ENCODE measurements at places on chromosomes 13 and 19.

DNA sequence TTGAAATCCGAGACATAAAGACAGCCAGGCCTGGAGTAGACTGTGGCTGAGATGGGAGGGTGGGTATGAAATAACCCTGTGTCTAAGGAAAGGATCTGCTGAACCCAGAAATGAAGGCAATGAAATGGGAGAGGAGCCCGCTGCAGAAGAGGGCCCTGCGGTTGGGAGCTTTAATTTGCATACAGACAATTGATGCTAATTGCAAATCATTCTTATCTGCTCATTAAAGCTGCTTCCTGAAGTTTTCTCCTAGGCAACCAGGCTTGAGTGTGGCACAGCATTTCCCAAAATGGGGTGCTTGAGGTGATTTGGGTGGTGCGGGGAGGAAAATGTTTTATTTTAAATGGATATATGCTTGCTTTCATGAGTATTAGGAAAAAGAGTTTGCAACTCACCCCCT, 55.4 kb downstream of the DPF1 start:
- DNase-seq = no peak

DNA sequence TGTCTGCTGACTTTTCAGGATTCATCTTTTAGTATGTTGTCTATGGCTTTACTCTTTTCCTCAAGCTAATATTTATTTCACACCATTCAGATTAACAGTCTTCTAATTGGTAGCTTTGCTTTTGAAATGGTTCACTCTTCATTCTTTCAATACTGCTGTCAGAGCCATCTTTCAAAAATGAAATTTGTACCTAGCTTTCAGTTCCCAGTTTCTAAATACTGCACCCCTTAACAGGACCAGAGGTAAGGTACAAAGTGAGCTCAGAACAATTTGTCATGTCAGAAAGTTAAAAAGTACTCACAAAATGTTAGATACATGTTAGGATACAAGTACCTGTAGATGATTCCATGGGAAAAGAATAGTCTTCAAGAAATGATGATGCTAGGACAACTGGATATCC, 83.0 kb downstream of the FNDC3A start:
- no peak for DNase-seq

GRCh38 chr13:66036636-66037035, 1193.5 kb downstream of the PCDH9 start:
- no peak for DNase-seq

DNA sequence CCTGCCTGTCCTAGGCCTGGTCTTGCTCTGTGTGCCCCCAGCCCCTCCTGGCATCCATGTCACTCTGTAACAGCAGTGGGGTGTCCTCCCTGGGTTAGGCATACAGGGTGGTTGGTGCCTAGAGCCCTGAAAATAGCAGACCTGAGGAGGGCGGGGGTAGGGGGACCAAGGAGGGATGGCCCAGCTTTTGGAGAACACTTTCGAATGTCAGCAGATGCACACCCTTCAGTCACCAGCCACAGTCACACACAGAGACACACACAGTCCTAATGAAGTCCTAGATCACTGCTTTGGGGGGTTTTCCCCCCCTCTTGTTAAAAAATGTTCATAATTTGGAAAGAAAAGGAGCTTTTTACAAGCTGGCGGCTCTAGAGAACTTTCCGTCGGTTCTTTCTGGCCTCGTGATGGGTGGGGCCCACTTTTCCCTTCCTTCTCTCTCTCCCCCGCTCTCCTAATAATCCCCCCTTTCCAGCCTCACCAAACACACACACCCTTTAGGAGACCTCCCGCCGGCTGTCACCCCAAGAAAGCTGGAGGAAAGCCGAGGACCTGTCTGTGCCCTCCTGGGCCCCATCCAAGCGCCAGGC, 47.9 kb downstream of the LYL1 start:
- no peak for DNase-seq

GRCh38 chr19:30323904-30324303, 48.3 kb upstream of the ZNF536 start:
- DNase-seq = no peak

GRCh38 chr19:30799865-30800755, 427.9 kb downstream of the ZNF536 start:
- no peak for DNase-seq

DNA sequence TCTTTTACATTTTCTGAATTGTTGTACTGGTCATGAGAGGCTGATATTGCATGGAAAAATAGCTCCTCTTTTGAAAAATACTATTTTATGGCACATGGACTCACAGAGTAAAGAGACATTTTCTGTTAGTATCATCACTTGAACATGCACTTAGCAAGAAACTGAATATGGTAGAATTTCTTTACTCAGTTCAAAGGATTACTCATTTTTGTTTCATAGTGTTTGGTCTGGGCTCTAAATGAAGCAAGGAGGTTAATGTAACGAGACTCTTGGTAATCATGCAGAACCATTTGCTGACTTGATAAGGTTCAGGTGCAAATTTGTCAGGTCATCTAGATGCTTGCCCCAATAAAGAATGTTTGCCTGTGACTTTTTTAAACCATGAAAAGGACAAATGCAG, 63.2 kb downstream of the GPC6 start:
- DNase-seq = no peak

DNA sequence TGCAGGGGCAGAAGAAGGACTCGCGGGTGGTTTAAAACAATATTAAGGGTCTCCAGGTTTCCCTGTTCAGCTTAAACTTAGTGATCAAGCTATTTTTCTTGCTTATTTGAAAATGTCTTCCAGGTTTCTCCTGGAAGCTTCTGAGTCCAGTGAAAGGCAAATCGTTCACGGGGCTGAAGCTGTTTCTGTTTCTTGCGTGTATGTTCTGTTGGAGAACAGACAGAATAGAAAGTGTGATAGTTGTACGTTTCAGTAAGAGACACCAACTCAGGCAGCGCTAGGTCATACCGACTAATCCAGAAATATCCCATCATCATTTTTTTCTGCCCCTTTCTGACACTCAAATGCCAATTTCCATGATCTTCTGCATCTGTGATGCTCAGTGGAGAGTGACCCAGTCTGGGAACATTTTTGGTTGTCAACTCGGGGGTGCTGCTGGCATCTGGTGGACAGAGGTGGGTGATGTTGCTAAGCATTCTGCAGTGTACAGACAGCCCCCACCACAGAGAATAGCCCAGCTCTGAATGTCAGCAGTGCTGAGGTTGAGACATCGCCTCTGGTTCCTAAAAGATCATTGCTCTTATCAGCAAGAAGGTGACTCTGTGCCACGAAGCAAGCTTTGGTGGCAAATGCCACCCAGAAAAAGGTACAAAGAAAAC, 4.3 kb downstream of the KLF2 start:
- no peak for DNase-seq

All from fibroblast of gingiva (primary cell).